ENCODE measurements at places on chromosomes 2 and 18.

- no peak for DNase-seq
Measured at GRCh38 chr2:9144046-9144445, 62.6 kb upstream of the ASAP2 start.

- DNase-seq: no peak
Measured at GRCh38 chr2:133240491-133241223, 327.6 kb downstream of the NCKAP5 start.

DNA sequence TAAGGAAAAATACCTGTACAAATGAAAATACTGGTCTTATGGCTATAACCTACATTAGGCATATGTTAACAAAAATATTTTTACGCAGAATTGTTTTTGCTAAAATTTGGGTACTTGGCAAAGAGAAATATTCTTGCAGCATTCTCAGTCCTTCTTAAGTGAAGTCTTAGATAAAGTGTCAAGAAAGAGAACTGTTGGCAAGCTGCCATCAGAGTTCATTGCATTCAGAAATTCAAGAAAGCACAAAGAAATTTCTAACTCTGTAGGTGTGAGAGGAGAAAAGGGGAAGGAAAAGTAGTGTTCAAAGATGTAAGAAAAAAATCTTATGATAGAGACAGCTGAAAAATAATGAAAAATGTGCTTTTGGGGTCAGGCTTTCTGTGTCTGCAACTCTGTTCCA, 86.7 kb downstream of the IRS1 start:
- no peak for DNase-seq

DNA sequence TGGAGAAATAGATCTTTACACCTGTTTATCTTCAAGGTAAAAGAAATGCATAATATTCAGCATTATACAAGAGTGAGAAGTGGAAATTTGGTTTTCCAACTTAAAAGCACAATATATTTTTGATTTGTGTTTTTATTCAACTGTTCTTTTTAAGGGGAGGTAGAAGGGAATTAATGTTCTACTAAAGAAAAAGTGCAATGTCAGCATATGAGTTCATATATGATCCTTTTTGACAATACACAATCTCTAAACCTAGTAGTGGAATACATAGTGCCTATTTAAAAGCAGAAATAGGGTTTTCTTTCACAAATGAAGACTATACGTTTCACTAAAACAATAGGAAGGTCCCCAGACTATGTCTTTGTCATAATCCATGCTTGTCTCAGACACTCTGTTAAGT, 63.2 kb upstream of the ATP5MC3 start:
- DNase-seq: no peak

- no peak for DNase-seq
Measured at GRCh38 chr2:55705027-55705653, 11.5 kb upstream of the PNPT1 start.

- no peak for DNase-seq
Measured at GRCh38 chr2:39640681-39641080, 25.0 kb upstream of the TMEM178A start.

- no peak for DNase-seq
Measured at GRCh38 chr2:109417701-109418335, 195.9 kb downstream of the SEPTIN10 start.

GRCh38 chr2:148653437-148653836, 8.9 kb downstream of the EPC2 start:
- no peak for DNase-seq

GRCh38 chr2:46800625-46801349, 114.8 kb downstream of the MCFD2 start:
- no peak for DNase-seq

GRCh38 chr2:74019516-74019915, 34.8 kb downstream of the TET3 start:
- DNase-seq: no peak

GRCh38 chr18:24972577-24972976, 379.4 kb downstream of the ZNF521 start:
- no peak for DNase-seq

- no peak for DNase-seq
Measured at GRCh38 chr2:216661639-216662375, 28.6 kb downstream of the IGFBP2 start.

GRCh38 chr2:207805566-207806226, 36.0 kb upstream of the FZD5 start:
- DNase-seq: no peak

DNA sequence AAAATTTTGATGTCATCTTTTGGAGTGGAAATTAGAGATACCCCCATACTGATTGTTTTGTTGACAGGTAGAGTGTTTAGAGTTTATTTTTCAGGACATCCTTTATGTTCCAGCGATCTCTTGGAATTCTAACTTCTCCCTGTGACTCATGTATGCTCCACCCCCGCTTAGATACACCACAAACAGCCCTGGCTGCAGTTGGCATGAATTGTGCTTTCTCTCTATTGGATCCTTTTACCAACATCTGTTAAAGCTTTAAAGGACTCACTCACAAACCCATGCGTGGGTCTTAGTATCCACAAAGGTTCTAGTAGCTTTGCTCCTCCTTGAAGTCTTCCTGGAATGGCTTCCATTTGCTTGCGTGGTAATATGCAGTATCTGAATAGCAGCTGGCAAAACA, 409.5 kb upstream of the POU3F3 start:
- no peak for DNase-seq
